ENCODE measurements at places on chromosomes 2 and 18. TPM values are rescaled to one million over a fixed set of nuclear protein-coding genes. Genes with fewer than 3 reads are reported as not detected.
A peak's percentile ranks its signal among the peaks of the same experiment; 100 is the strongest.

GRCh38 chr2:106890606-106891005 lies 4.6 kb upstream of the ST6GAL2 start:
- H3K27ac ChIP-seq = no peak overlapping the region
- no peak overlapping the region for H3K4me3 ChIP-seq
- peaks cover 9% of the 10 kb centered on the region for H3K27me3 ChIP-seq

GRCh38 chr2:163191372-163191771 lies 352.8 kb upstream of the KCNH7 start:
- H3K36me3 ChIP-seq = no peaks in the 10 kb centered on the region
- H3K27ac ChIP-seq = no peak overlapping the region
- DNase-seq = peak; percentile 27
- no peaks in the 10 kb centered on the region for H3K27me3 ChIP-seq
- no peaks in the 10 kb centered on the region for H3K4me1 ChIP-seq

- H3K27ac ChIP-seq = no peak overlapping the region
- no peak for DNase-seq
- H3K4me1 ChIP-seq = peaks cover 10% of the 10 kb centered on the region
- H3K27me3 ChIP-seq = peaks cover 4% of the 10 kb centered on the region
- no peaks in the 10 kb centered on the region for H3K36me3 ChIP-seq
These were observed 208.3 kb upstream of the FANCL start for GRCh38 chr2:58449286-58450010.

GRCh38 chr2:120737340-120738101 lies 1.9 kb downstream of the GLI2 start:
- DNase-seq = no peak
- H3K4me3 ChIP-seq = peak overlapping the region; percentile 98
- 0 out of 2 replicates have a peak, but pooled peaks cover 2% of the 10 kb centered on the region for H3K27me3 ChIP-seq

DNA sequence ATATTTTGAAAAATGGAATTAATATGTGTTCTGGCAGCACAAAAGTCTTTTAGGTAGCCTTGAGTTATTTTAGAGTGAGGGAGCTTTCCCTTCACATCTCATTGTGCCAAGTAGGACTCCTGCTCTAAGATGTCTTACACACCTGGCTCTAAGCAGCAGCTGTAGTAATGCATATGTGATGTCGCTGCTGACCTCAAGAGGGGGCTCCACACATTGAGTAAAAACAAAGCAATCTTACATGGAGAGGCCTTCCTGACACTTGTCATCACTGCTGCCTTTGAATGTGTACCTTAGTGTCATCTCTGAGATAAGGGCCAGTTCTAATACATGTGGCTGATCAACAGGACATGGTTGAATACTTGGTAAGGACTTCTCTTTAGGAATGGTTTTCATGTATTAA lies 75.8 kb downstream of the ACTR3 start:
- peaks cover 24% of the 10 kb centered on the region for H3K36me3 ChIP-seq
- peaks cover 71% of the 10 kb centered on the region for H3K4me1 ChIP-seq
- peaks cover 4% of the 10 kb centered on the region for H3K27me3 ChIP-seq
- peak overlapping the region; percentile 74 for H3K27ac ChIP-seq
- H3K4me3 ChIP-seq = no peak overlapping the region
- DNase-seq = peak; percentile 47

DNA sequence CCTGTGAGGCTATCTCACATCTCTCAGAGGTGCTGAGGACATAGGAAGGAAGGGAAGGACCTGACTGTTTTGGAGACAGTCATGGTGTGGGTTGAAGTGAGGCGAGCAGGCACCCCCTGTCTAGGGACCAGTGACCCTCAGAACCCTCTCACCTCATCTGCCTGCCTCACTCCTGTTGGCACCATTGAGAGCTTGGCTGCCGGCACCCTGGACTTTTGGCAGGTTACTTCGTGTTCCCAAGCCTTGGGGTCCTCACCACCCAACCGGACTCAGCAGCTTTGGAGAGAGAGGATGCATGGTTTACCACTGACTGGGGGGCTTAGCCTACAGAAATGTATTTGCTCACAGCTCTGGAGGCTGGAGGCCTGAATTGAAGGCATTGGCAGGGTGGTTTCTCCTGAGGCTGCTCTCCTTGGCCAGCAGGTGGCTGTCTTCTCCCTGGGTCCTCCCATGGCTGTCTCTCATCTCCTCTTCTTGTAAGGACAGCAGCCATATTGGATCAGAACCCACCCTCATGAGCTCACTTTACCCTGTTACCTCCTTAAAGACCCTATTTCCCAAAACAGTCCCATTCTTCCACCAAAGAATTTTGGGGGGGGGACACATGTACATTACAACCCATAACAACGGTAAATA lies 142.0 kb downstream of the TSN start:
- H3K27me3 ChIP-seq = no peaks in the 10 kb centered on the region
- H3K4me3 ChIP-seq = no peak overlapping the region
- H3K36me3 ChIP-seq = no peaks in the 10 kb centered on the region

GRCh38 chr2:48049371-48049770 lies 143.1 kb upstream of the FBXO11 start:
- peaks cover 4% of the 10 kb centered on the region for H3K27me3 ChIP-seq
- H3K36me3 ChIP-seq = no peaks in the 10 kb centered on the region
- H3K4me1 ChIP-seq = no peaks in the 10 kb centered on the region
- no peak overlapping the region for H3K27ac ChIP-seq

DNA sequence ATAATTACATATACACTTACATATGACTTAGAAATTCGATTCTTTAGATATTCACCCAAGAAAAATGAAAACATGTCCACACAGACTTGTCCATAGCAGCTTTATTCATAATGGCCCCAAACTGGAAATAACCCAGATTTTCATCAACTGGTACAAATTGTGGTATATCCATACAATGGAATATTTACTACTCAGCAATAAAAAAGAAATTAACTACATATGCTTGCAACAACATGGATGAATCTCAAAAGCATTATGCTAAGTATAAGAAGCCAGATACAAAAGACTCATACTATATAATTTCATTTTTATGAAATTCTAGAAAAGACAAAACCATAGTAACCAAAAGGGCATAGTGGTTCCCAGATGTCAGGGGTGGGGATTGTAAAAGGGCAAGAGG lies 5.1 kb upstream of the REEP1 start:
- H3K4me1 ChIP-seq = no peaks in the 10 kb centered on the region
- H3K4me3 ChIP-seq = no peak overlapping the region
- H3K27me3 ChIP-seq = peaks cover 48% of the 10 kb centered on the region

DNA sequence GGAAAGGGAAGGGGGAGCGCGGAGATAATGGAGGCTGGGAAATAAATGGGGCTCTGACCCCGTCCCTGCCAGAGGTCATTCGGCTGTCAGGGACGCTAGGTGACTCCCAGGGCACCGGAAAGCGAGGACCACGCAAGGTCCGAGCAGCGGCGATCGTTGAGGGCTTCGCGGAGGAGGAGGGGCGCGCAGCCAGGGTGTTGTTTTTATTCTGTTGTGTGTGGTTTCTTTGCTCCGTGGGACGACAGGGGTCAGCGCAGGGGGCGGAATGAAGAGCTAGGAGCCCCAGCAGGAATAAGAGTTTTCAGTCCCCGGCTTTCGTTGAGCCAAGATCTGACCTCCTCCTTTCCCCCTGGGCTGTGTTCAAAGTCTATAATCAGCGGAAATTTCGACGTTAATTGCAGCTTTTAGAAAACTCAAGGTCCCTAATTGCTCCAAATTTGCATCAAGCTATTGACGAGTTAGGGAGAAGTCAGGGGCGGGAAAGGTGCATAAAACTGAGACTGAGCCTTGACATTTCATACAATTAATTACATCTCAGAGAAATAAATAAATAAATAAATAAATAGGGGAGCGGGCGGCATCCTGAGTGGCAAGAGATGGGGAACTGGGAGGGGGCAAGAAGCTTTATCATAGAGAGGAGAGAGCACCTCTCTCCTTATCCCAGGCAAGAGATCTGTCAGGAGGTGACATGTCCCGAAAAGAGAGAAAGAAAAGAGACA lies 2.2 kb downstream of the GAD1 start:
- no peak overlapping the region for H3K4me3 ChIP-seq
- no peak for DNase-seq
- peaks cover 31% of the 10 kb centered on the region for H3K4me1 ChIP-seq
- peaks cover 72% of the 10 kb centered on the region for H3K27me3 ChIP-seq
- no peaks in the 10 kb centered on the region for H3K36me3 ChIP-seq
- no peak overlapping the region for H3K27ac ChIP-seq

DNA sequence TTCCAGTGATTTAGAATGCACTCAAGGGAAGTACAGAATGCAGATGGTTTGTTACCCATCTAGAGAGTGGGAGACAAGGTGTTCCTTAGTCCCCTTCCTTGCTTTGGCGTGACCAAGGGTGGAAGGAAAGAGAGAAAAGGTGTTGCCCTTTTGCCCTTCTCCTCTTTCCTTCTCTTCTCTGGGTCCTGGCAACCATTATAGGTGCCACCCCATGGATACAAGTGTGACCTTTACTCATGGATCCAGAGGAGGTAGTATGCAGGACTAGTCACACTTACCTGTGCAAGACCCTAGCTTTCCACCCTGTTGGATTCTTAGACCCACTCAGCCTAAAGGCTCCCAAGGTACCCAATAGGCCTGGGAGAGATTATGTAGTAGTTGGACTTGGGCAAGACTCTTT lies 11.6 kb upstream of the RBFA start:
- no peak for DNase-seq
- H3K27ac ChIP-seq = no peak overlapping the region
- no peak overlapping the region for H3K4me3 ChIP-seq
- peaks cover 12% of the 10 kb centered on the region for H3K4me1 ChIP-seq
- H3K27me3 ChIP-seq = no peaks in the 10 kb centered on the region

GRCh38 chr2:191977754-191978153 lies 130.9 kb upstream of the CAVIN2 start:
- no peak overlapping the region for H3K4me3 ChIP-seq
- H3K4me1 ChIP-seq = peaks cover 28% of the 10 kb centered on the region
- no peaks in the 10 kb centered on the region for H3K27me3 ChIP-seq
- no peak for DNase-seq
- H3K27ac ChIP-seq = no peak overlapping the region
- H3K36me3 ChIP-seq = no peaks in the 10 kb centered on the region

- no peak for DNase-seq
- no peak overlapping the region for H3K27ac ChIP-seq
- H3K27me3 ChIP-seq = peaks cover 18% of the 10 kb centered on the region
- H3K4me3 ChIP-seq = no peak overlapping the region
- no peaks in the 10 kb centered on the region for H3K4me1 ChIP-seq
These were observed 118.0 kb downstream of the MBP start for GRCh38 chr18:77014538-77014937.

GRCh38 chr2:54577944-54578647 lies 122.0 kb downstream of the SPTBN1 start:
- no peaks in the 10 kb centered on the region for H3K27me3 ChIP-seq
- H3K27ac ChIP-seq = no peak overlapping the region
- DNase-seq = no peak
- peaks cover 34% of the 10 kb centered on the region for H3K4me1 ChIP-seq
- peaks cover 12% of the 10 kb centered on the region for H3K36me3 ChIP-seq
- H3K4me3 ChIP-seq = no peak overlapping the region

- no peak for DNase-seq
- no peaks in the 10 kb centered on the region for H3K27me3 ChIP-seq
- H3K4me1 ChIP-seq = peaks cover 45% of the 10 kb centered on the region
- no peaks in the 10 kb centered on the region for H3K36me3 ChIP-seq
These were observed 87.6 kb upstream of the GALNT5 start for GRCh38 chr2:157169889-157170288.

DNA sequence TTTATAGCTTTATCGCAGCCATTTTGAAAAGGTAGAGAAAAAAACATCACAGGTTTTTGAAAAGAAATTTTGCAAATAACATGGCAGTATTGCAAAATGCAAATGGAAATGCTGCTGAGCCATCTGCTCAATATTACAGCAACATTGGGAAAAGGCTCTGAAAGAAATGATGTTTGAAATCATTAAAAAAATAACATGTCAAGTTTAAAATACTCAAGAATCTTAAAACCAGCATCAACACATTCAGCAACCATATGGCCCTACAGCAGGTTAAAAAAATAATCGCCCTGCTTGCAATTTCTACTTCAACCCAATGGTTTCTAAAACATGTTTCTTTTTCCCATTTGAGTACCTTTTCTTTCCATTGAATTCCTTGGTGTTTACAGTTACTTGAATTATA lies 289.4 kb downstream of the AFF3 start:
- H3K36me3 ChIP-seq = no peaks in the 10 kb centered on the region
- DNase-seq = no peak
- H3K4me3 ChIP-seq = no peak overlapping the region
- no peak overlapping the region for H3K27ac ChIP-seq
- H3K27me3 ChIP-seq = no peaks in the 10 kb centered on the region
- H3K4me1 ChIP-seq = peaks cover 9% of the 10 kb centered on the region

- no peak overlapping the region for H3K27ac ChIP-seq
- H3K27me3 ChIP-seq = peaks cover 3% of the 10 kb centered on the region
- no peak for DNase-seq
- H3K4me3 ChIP-seq = no peak overlapping the region
- H3K36me3 ChIP-seq = peaks cover 11% of the 10 kb centered on the region
These were observed 177.3 kb downstream of the ANKRD30B start for GRCh38 chr18:14925281-14925709.

- 0 out of 2 replicates have a peak, but pooled peaks cover 4% of the 10 kb centered on the region for H3K4me1 ChIP-seq
- peaks cover 6% of the 10 kb centered on the region for H3K27me3 ChIP-seq
- no peak for DNase-seq
- H3K27ac ChIP-seq = no peak overlapping the region
- H3K4me3 ChIP-seq = no peak overlapping the region
These were observed 93.5 kb downstream of the CAPN13 start for GRCh38 chr2:30713698-30714097.

DNA sequence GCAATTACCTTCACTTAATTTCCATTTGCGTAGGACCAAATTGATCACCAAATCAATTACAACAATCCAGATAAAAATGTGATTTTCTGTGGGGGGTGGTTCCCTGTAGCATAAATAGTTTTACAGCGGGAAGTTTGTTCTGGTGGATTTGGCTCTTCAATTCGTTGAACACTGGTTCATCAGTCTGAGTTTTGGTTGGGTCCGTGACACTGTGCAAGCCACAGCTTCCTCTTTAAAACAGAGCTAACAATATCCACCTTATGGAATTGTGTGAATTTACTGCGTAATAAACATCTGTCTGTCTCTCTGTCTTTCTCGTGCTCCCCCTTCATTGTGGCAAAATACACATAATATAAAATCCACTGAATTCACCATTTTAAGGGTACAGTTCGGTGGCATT lies 310.8 kb downstream of the TGIF1 start:
- H3K4me3 ChIP-seq = no peak overlapping the region
- H3K36me3 ChIP-seq = peaks cover 16% of the 10 kb centered on the region
- H3K27ac ChIP-seq = no peak overlapping the region

GRCh38 chr18:23712445-23712844 lies 23.2 kb downstream of the LAMA3 start:
- no peaks in the 10 kb centered on the region for H3K36me3 ChIP-seq
- H3K27me3 ChIP-seq = no peaks in the 10 kb centered on the region
- DNase-seq = no peak
- H3K4me1 ChIP-seq = peaks cover 15% of the 10 kb centered on the region

GRCh38 chr2:23420840-23421476 lies 36.0 kb downstream of the KLHL29 start:
- peaks cover 7% of the 10 kb centered on the region for H3K27me3 ChIP-seq
- H3K36me3 ChIP-seq = peaks cover 17% of the 10 kb centered on the region
- peaks cover 47% of the 10 kb centered on the region for H3K4me1 ChIP-seq
- H3K27ac ChIP-seq = no peak overlapping the region

Gene TUBB8B
- not detected for total RNA-seq

Gene TBR1
- not detected for total RNA-seq

Gene TUBA3E
- not detected for total RNA-seq

Gene MAPRE2
- 39.3 TPM for total RNA-seq

Gene FHOD3
- 29.1 TPM for total RNA-seq

Gene AKAIN1
- not detected for total RNA-seq

Gene ASAP2
- total RNA-seq = 38.0 TPM

Gene RHBDD1
- total RNA-seq = 49.7 TPM

Gene GKN1
- not detected for total RNA-seq

Gene OSR1
- 6.6 TPM for total RNA-seq

Gene SS18
- total RNA-seq = 64.7 TPM

Gene IL36G
- total RNA-seq = not detected

Gene GATA6
- 0.38 TPM for total RNA-seq

Gene CAPN13
- total RNA-seq = not detected

Gene GPBAR1
- not detected for total RNA-seq

Gene PSMA8
- not detected for total RNA-seq

Gene PPP1R1C
- not detected for total RNA-seq
